Hippocampal formation (tissue), 2 donors: ENCODE measurements at places on chromosomes 7 and 10.

DNA sequence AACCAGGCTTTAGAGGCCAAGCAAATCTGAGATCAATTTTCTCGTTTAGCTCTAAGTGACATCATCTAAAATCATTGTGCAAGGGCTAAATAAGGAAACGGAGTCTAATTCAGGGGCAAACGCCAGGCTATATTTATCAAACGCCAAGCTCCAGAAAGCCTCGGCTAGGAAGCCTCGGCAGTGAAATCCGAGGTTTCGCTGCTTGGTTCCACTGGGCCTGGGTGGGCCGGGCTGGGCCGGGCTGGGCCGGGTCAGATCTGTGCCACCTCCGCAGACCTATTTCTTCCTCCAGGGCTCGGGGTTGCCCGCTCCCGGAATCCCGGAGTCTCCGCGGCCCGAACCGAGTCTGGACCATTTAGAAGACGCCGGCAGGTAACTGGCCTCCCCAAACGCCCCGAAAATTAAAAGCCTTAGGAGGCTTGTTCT is 459 bp upstream of the FEZF1 start:
- DNase-seq, result no peak

- DNase-seq, result no peak
Observed at GRCh38 chr7:71429083-71429482, 297.1 kb downstream of the GALNT17 start.

GRCh38 chr10:111114758-111115500 is 38.1 kb downstream of the ADRA2A start:
- no peak for DNase-seq

DNA sequence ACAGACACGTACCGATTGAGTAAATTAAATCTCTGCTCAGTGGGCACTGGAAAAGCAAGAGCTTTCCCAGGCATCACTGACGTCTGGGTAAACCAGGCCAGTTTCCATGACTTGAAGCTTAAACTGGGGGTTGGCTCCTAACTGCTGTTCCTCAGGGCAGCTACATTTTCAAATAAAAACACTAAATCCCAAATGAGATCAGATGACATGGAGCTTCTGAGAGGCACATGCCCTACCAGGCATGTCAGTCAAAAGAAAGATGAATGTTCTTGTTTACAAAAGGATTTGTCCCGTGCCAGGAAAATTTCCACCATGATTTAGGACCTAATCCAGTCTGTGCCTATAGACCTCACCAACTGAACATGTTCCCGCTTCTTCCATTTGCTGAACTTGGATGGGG is 220.2 kb downstream of the KCNMA1 start:
- DNase-seq, result no peak

DNA sequence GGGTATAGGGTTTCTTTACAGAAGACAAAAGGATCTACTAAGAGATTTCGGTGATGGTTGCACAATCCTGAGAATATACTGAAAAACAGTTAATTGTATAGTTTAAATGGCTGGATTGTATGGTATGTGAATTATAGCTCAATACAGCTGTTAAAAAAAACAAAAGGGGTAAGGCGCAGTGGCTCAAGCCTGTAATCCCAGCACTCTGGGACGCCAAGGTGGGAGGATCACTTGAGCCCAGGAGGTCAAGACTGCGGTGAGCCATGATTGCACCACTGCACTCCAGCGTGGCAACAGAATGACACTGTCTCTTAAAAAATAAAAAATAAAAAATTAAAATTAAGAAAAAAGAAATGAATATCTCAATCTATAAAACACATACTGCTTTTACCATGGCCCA is 18.5 kb downstream of the ESYT2 start:
- no peak for DNase-seq

GRCh38 chr7:37833818-37834146 is 14.6 kb upstream of the NME8 start:
- DNase-seq, result no peak

DNA sequence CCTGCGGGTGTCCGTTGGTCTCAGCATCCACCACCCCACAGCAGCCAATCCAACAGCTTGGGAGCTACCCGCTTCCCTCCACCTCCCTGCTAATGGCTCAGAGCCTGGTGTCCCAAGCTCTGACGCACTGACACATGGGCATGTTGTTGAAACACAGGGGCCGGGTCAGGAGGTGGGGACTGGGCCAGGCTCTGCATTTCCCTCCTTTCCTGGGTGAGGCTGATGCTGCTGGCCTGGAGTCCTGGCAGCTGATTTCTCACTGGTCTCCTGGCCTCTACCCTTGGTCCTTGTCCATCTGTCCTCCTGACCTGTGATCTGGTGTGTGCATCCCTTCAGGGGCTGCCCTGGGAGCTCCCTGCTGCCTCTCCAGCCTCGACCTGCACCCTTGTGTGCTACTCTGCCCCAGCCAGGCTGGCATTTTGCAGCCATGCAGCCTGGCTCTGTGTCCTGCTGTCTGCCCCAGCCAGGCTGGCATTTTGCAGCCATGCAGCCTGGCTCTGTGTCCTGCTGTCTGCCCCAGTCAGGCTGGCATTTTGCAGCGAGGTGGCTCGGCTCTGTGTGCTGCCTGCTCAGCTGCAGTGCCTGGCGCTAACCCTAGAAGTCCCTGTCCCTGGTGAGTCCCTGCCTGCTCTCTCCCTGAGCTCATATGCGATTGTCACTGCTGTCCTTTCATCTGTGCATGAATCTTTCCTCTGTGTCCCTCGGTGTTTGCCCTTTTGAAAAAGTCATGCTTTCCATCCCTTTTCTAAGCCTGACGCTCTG is 14.0 kb downstream of the AMZ1 start:
- DNase-seq, result peak; percentile 88

- no peak for DNase-seq
Observed at GRCh38 chr10:71421075-71421434, 24.3 kb downstream of the CDH23 start.

DNA sequence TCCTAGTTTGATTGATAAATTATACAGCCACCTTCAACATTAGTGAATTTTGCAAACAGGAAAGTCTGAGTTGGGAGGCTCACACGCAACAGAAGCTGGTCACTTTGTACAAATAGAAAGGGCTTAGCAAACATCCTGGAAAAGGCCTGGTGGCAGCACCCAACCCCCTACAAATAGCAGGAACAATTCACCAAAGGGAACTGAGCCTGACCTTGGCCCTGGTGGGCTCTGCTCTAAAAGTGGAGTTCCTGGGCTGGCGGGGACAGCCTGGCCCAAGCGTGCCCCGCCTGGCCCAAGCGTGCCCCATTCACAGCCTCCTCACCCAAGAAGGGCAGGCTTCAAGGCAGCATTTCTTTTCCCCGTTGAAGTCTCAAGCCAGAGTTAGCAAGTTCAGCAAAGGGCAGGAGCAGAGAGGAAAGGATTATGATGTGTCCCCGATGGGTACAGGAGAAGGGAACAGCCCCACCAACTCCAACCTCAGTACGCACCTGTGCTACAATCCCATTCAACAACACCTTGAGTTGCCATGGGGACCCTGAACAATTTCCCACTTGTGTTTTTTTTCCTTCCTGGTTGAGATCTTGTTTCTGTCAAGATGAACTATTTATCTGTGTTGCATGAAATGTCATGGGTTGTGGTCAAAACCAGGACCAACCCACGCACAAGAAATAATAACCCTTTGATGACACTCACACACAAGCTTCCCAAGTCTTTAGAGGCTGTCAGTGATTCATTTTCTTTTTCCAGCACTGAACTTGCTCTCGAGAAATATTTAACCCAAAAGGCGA is 43.4 kb downstream of the RGS10 start:
- no peak for DNase-seq

- DNase-seq, result no peak
Observed at GRCh38 chr7:101708223-101708622, 79.1 kb upstream of the MYL10 start.

- DNase-seq, result no peak
Observed at GRCh38 chr7:112300831-112301407, 94.4 kb downstream of the ZNF277 start.

DNA sequence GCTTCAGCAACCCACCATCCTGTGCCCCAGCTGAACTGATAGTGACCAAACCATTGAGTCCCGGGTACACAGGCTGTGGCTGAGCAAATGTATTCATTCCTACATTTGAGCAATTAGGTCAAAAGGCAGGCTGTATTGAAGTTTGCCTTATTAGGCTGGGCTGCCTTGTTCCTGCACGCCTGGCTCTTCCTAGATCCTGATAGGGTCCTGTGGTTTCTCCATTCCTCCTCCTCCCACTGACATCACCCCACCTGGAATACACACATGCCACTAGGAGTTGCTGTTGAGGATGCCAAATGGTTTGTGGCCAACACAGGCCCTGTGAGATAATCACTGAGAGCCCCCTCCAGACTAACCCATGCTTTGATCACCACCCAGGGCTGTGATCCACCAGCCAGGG is 66.4 kb upstream of the FGFR2 start:
- no peak for DNase-seq

DNA sequence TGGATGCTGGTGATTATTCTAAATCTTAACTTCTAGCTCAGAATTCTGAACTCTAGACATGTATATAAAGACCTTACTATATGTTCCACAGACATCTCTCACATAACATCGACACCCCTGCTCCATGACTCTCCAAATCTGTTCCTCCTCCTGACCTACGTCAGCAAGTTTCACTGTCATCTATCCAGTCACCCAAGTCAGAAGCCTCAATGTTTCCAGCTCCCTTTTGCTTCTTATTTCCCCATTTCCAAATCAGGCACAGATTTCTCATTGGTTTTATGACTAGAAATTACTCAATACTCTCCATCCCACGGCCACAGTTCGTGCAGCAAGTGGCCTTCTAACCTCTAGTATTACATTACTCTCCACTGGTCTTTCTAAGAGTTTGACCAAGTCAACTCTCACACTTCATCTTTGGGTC is 28.5 kb downstream of the EPC1 start:
- DNase-seq, result no peak

GRCh38 chr10:35896001-35896400 is 253.9 kb upstream of the FZD8 start:
- no peak for DNase-seq

GRCh38 chr7:15925608-15926007 is 239.1 kb upstream of the MEOX2 start:
- no peak for DNase-seq

GRCh38 chr10:16652154-16652553 is 130.5 kb upstream of the C1QL3 start:
- DNase-seq, result no peak

DNA sequence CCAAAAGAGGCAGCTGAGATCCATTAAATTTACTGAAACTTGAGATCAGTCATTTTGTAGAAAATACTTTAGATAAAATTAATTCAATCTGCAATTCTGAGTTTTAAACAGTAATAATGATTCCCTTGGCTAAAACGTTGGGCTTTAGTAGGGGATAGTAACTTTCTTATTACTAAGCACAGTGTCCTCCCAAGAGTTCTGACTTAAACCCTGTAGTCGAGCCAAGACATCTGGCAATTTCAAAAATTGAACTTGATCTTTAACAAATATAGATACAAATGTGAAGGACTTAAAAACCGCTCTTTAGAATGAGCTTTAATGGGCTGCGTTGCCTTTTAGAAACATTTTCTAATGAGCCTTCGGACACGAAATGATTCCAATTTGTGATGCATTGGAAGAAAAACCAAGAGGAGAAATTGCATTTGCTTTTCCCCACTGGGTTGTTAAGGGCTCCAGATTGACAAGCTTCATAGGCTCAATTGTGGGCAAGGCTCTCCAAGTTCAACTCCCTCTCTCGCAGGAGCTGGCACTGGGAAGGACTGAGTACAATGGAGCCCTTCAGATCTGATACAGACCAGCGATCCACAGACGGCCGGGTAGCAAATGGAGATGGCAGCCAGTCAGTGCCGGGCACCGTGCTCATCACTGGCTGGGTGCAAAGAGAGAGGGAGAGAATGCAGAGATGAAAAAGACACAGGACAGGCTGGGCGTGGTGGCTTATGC is 921.3 kb upstream of the AUTS2 start:
- peak; percentile 82 for DNase-seq

DNA sequence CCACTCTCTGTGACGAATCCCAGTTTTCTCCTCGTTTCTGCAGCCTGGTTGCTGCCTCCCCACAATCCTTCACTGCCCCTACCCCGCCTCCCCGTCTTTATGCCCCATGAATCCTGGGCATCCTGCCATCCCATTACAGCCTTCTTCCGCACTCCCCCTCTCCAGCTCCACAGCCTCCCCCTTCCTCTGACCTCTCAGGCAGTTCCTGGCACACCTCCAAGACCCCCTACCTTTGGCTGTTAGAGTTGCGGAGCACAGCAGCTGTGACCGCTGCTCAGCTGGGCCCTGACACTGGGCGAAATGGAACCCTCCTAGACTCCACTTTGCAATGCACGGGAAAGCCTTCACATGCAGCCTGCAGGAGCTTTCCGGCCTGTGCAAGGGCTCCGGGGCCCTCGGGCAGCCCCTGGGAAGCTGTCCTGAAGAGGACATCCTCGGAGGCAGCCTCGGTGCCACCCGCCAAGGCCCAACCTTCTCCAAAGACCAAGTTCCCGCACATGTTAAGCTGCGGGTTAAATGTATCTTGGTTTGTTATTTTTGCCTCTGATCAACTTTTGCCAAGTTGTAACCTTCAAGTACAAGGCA is 400.7 kb upstream of the MKI67 start:
- DNase-seq, result peak; percentile 31

DNA sequence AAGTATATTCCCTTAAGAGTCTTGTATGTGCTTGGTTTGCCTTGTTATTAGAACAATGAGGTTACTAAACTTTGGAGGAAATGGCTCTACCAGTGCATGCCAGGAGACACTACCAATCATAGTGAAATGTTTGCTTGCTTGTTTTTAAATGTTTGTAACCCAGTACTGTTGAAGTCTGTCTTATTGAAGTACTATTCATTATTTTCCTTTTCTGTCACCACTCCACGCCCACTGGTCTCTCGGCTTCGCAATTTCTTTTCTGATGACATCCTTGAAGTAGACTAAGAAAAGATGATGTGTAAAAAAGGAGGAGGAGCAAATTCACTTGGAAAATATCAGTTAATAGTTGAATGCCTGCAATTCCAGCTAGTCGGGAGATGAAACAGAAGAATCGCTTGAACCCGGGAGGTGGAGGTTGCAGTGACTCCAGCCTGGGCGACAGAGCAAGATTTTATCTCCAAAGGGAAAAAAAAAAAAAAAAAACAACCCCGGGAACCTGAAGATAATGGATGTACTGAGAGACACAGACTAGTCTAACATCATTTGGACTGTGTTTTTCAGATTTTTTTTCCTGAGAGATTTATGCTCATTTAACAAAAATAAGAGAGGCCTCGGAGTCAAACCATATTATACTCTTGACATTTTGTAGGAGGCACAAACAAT is 959.4 kb downstream of the PCDH15 start:
- no peak for DNase-seq

- DNase-seq, result no peak
Observed at GRCh38 chr10:6494936-6495592, 85.0 kb downstream of the PRKCQ start.

GRCh38 chr10:70960783-70961570 is 72.6 kb upstream of the PCBD1 start:
- no peak for DNase-seq

- DNase-seq, result no peak
Observed at GRCh38 chr7:91411060-91411459, 146.8 kb downstream of the FZD1 start.

DNA sequence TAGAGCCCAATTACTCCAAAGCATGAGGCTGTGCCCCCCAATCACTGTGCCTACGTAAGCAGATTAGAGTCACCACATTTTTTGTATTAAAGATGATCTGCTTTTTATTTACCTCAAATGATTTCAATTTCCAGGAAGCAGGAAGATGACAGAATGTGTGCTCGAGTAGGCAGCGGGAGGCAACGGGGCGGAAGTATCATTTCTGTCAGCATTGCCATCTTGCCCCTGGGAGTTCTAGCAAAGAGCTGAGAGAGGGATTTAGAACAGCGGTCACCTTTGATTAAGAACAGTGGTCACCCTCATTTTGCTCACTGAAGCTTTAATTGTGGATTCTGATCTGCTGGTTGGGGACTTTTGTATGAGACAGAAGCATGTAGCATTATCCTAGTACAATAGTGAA is 117.1 kb upstream of the FAM13C start:
- no peak for DNase-seq

- no peak for DNase-seq
Observed at GRCh38 chr7:135709508-135709907, 18.5 kb downstream of the SLC13A4 start.
